ENCODE measurements at places on chromosomes 2 and 18. TPM values are rescaled to one million over a fixed set of nuclear protein-coding genes. Genes with fewer than 3 reads are reported as not detected.

The CWC22 gene
- total RNA-seq, result 15.8 TPM

The PROKR1 gene
- total RNA-seq, result not detected

The MYO7B gene
- 1.8 TPM for total RNA-seq

The CRYGD gene
- not detected for total RNA-seq

DNA sequence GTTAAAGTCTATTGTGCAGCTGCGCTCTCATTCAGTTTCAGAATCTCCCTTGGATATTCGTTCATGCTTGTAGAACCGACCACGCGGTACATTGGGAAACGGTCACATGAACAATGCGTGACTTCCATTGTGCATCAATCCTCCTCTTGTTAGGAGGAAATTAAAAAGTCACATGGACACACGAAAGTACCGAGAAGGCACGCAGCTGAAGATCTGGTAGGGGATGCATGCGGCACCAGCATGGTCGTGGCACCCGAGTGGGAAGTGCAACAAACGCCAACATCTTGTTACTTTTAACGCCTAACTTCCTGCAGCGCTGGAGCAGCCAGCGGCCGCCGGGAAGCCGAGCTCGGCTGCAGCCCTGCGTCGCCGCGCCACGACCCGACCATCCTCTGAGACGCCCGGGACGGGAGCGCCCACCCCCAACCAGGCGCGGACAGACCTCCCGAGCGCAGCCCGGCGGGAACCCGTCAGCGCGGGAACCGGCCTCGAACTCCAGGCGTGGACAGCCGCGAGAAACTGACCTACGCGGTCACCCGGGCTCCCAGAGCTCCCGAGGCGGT is 412 bp downstream of the OSBPL1A start:
- H3K36me3 ChIP-seq, result peaks cover 4% of the 10 kb centered on the region
- peak overlapping the region; percentile 89 for H3K27ac ChIP-seq
- H3K27me3 ChIP-seq, result no peaks in the 10 kb centered on the region
- DNase-seq, result peak; percentile 48

DNA sequence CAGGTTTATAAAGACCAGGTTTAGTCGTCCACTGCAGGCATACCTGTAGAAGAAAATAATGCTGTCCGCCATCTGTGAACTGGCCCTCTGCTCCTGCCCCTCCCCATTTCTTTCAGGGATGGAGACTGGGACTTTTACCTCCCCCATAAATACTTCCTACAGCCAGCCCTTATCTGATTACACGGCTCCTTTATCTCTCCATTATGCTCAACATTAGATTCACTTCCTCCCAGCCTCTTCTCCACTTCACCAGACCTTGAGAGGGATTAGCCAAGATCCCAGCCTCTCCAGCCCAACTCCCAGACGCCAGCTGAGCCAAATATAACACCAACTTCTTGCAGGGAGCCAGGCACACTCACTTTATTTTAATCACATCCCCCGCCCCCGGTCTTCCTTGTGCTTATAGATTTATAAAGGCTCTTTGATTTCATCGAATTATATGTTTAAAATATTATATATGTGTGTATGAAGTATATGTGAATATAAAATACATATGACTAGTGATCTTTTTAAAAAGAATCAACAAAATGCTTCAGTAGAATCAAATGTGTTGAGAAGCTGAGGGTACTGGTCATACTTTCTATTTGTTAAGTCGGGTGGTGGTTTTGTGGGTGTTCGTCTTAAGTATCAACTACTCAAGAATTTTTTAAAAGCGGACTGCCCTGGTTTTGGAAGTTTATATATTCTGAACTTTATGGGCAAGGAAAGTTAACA is 81.0 kb downstream of the SPRED2 start:
- no peak for DNase-seq
- peaks cover 18% of the 10 kb centered on the region for H3K4me1 ChIP-seq
- no peaks in the 10 kb centered on the region for H3K27me3 ChIP-seq
- H3K4me3 ChIP-seq, result no peak overlapping the region
- no peak overlapping the region for H3K27ac ChIP-seq

GRCh38 chr2:105912081-105912480 is 167.4 kb downstream of the NCK2 start:
- H3K4me1 ChIP-seq, result no peaks in the 10 kb centered on the region
- DNase-seq, result no peak
- H3K36me3 ChIP-seq, result no peaks in the 10 kb centered on the region
- no peak overlapping the region for H3K27ac ChIP-seq

DNA sequence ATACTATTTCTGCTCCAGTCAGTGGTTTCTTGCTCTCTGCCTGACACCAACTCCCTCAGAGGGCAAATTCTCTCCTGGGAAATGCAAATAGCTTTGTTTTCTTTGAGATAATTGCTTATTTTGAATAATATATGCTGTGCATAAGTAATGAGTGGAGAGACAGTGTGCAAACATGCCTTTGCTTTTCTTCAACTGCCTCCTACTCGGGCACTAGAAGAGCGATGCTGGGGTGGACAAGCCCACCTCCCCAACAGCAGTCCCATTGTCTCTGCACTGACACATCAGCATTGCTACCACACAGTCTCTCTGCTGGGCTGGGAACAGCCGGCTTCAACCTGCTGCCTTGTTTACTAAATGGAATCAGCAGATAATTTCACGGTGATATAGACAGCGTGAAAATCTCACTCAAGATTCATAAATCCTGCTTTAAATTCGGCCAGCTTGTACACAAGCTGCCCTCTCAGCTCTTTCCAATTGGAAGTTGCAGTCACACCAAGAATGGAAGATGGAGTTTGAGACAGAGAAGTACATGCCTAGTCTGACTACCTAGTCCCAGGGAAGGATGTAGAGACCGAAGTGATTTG is 694.5 kb downstream of the TDRD15 start:
- H3K27me3 ChIP-seq, result no peaks in the 10 kb centered on the region
- H3K4me3 ChIP-seq, result no peak overlapping the region
- no peaks in the 10 kb centered on the region for H3K36me3 ChIP-seq
- H3K4me1 ChIP-seq, result 0 out of 2 replicates have a peak, but pooled peaks cover 3% of the 10 kb centered on the region
- no peak for DNase-seq

DNA sequence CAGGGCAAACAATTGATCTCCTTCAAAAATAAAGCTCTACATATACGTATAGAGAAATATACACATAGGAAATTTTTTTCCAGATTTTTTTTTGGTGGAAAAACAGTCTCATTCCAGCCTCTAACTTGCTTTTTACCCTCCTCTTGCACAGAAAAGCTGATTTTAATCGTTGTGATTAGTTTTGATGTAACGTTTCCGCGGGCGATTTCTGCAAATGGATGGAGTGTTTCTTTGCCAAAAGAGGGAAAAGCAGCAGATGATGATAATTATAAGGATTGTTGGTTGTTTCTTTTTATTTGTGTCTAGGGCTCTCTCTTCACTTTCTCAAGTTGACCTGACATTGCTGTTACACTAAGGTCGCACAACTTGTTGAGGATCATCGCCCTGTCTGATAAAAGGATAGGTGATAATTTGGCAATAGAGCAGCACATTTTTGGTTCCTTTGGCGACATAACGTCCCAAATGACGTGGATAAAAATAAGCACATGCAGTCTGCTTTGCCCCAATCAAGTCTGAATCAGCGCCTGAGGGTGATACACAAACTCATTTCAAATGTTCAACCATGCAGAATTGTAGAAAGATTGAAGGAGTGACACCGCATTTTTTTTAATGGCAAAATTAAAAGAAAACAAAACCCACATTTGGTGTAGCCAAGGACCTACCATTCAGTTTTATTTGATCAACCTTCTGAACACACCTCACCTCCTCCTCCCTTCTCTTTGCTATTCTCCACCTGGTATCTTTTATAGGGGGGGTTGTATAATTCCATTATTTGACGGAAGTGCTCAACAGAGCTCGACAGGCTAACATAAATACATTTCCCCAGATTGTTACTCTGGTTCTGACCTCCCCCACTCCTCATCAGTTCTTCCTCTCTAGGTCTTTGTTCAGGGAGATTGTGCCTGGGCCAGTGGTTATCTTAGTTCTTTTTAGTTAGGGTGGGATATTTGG is 109.6 kb upstream of the KCTD1 start:
- H3K27ac ChIP-seq, result no peak overlapping the region
- peak overlapping the region; percentile 50 for H3K4me3 ChIP-seq
- H3K4me1 ChIP-seq, result peaks cover 11% of the 10 kb centered on the region
- H3K27me3 ChIP-seq, result peaks cover 68% of the 10 kb centered on the region
- no peaks in the 10 kb centered on the region for H3K36me3 ChIP-seq

- H3K4me3 ChIP-seq, result no peak overlapping the region
- H3K27ac ChIP-seq, result no peak overlapping the region
- no peaks in the 10 kb centered on the region for H3K4me1 ChIP-seq
- H3K27me3 ChIP-seq, result no peaks in the 10 kb centered on the region
- no peaks in the 10 kb centered on the region for H3K36me3 ChIP-seq
These were observed 551.8 kb upstream of the SOX11 start for GRCh38 chr2:5140347-5140746.

DNA sequence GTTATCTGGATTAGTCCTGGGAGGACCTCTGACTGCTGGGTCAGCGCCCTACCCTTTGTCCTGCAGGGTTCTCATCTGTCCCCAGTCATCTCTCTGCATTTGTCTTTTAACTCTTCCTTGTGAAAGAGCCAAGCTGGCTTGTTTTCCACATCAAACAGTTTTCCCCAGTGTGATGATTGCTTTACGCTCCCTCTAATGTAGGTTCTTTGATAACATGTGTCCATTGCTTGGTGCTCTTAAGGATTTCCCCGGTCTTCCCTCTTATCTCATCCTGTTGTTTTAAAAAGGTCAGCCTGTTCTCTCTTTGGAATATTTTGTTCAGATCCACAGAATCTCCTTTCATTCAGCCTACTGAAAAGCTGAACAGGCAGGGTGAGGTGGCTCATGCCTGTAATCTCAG is 792.1 kb upstream of the RAB6C start:
- no peaks in the 10 kb centered on the region for H3K36me3 ChIP-seq
- no peaks in the 10 kb centered on the region for H3K4me1 ChIP-seq
- H3K27me3 ChIP-seq, result no peaks in the 10 kb centered on the region
- DNase-seq, result no peak
- H3K4me3 ChIP-seq, result no peak overlapping the region

DNA sequence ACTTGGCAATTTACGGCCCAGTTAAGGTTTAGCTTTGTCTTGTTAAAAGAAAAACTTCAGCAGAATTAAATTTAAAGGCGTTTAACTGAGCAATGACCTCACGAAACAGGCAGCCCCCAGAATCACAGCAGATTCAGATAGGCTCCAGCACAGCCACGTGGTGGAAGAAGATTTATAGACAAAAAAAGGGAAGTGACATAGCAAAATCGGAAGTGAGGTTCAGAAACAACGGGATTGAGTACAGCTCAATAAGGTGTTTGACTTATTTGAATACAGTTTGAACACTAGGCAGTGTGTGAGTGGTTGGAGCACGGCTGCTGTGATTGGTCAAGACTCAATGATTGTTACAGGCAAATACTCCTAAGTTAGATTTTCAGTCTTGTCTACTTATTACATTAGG is 79.8 kb downstream of the MOGAT1 start:
- no peak overlapping the region for H3K27ac ChIP-seq

GRCh38 chr2:6073191-6074088 is 381.3 kb downstream of the SOX11 start:
- H3K4me3 ChIP-seq, result no peak overlapping the region
- H3K27ac ChIP-seq, result no peak overlapping the region
- no peak for DNase-seq
- no peaks in the 10 kb centered on the region for H3K36me3 ChIP-seq
- H3K27me3 ChIP-seq, result no peaks in the 10 kb centered on the region

- peaks cover 34% of the 10 kb centered on the region for H3K4me1 ChIP-seq
- H3K27me3 ChIP-seq, result no peaks in the 10 kb centered on the region
- no peak overlapping the region for H3K27ac ChIP-seq
- no peak overlapping the region for H3K4me3 ChIP-seq
- peaks cover 46% of the 10 kb centered on the region for H3K36me3 ChIP-seq
- DNase-seq, result peak; percentile 65
These were observed 19.0 kb downstream of the BOK start for GRCh38 chr2:241577413-241578122.

- peaks cover 23% of the 10 kb centered on the region for H3K27me3 ChIP-seq
- H3K4me1 ChIP-seq, result no peaks in the 10 kb centered on the region
- no peak overlapping the region for H3K4me3 ChIP-seq
- H3K36me3 ChIP-seq, result no peaks in the 10 kb centered on the region
- H3K27ac ChIP-seq, result no peak overlapping the region
- DNase-seq, result no peak
These were observed 72.1 kb downstream of the ACOXL start for GRCh38 chr2:110804433-110804832.

DNA sequence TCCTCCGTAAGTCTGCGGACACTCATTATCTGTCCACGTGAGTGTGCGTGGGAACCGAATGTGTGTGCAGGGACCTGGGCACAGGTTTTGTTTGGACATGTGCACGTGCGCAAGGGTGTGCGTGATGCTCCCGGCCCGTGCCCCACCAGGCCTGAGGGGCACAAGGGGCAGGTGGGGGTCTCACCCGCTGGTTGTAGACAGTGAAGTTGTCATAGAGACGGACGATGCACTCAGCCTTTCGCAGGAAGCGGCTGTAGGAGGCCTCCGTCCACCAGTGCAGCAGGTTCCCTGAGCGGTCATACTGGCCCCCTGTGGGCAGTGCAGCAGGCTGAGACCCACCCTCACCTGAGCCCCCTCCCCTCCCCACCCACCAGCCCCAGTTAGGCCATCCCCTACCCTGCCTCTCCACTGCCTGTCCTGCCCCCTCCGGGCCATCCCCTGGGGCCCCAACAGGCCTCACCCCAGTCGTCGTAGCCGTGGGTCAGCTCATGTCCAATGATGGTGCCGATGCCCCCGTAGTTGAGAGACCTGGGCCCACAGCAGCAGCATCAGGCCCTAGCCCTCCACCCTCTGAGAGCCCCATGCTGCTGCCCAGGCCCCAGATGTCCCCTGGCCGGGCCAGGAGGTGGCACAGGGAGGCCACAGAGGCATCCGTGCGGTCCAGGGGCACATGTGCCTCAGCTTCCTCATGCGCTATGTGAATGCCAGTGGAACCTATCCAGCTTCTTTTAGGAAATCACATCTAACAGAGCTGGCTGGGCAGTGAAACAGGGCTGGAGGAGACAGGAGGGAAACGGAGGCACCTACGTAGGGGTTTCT is 6.1 kb downstream of the ECEL1 start:
- H3K4me3 ChIP-seq, result no peak overlapping the region
- no peak for DNase-seq
- H3K4me1 ChIP-seq, result no peaks in the 10 kb centered on the region
- peaks cover 39% of the 10 kb centered on the region for H3K27me3 ChIP-seq
- no peaks in the 10 kb centered on the region for H3K36me3 ChIP-seq
- no peak overlapping the region for H3K27ac ChIP-seq

- H3K4me1 ChIP-seq, result no peaks in the 10 kb centered on the region
- H3K27ac ChIP-seq, result no peak overlapping the region
- no peaks in the 10 kb centered on the region for H3K36me3 ChIP-seq
These were observed 1203.8 kb upstream of the PIK3C3 start for GRCh38 chr18:40751186-40751585.

- H3K4me3 ChIP-seq, result peak within 1 kb of the TSS; percentile 66
- H3K36me3 ChIP-seq, result peaks cover 29% of the 10 kb centered on the region
- no peaks in the 10 kb centered on the region for H3K27me3 ChIP-seq
- H3K4me1 ChIP-seq, result peaks cover 46% of the 10 kb centered on the region
These were observed at the start of gene NDUFV2 for GRCh38 chr18:9102508-9103375. NDUFV2 (plus strand) TSS chr18:9102699; CDS start chr18:9102744, 45 bp downstream.

Data from SJSA1 (cell line).